ENCODE measurements at places on chromosomes 1 and 21.

- DNase-seq = no peak
These were observed 39.5 kb downstream of the PTPRC start for GRCh38 chr1:198678301-198678836.

DNA sequence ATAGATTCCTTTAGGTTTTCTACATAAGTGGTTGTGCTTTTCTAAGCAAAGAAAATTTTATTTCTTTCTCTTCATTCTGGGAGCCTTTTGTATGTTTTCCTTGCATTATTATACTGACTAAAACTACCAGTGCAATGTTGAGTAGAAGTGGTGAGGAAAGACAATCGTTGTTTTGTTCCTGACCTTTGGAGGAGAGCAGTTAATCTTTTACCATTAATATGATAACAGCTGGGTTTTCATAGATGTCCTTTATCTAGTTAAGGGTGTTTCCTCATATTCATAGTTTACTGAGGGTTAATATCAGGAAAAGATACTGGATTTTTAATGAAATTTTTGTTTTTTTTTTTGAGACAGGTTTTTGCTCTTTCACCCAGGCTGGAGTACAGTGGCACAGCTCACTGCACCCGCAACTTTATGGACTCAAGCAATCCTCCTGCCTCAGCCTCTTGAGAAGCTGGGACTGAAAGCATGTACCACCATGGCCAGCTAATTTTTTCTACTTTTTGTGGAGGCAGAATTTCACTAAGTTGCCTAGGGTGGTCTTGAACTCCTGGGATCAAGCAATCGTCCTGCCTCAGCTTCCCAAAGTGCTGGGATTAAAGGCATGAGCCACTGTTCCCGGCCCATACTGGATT is 9.0 kb upstream of the KCTD3 start:
- no peak for DNase-seq

DNA sequence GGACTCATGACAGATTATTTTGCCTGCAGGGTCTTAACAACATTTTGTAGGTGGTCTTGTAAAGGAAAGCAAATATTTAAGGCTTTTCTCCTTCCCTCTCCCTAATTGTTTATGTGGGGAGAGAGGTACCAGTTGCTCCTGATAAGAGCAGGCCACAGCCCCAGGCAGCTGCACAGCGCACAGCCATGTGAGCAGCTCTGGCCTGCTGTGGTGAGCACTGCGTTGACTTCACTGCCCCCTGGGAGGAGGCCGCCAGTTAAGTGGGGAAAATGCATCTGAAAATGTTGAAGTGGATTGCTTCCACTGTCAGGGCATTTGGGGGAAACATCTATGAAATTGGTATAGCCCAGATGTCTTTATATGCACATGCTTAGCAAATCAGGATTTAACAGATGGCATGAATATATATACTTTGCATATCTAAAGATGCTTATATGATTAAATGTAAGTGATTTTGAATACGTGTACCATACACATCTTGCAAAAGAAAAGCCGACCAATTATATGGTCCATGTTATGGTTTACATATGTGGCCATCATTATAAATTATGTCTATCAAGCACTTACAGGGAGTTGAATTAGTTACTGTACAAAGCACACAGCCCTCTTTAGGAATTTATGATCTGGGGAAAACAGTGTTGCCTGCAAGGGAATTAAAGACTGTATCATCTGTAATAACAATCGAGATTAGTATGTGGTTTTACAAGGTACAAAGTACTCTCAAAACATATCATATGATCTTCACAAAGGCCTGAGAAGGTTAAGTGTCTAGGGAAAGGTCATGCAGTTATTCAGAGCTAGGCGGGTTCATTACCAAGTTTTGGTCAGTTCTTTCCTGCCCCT is 132.1 kb downstream of the RHOU start:
- peak; percentile 62 for DNase-seq

DNA sequence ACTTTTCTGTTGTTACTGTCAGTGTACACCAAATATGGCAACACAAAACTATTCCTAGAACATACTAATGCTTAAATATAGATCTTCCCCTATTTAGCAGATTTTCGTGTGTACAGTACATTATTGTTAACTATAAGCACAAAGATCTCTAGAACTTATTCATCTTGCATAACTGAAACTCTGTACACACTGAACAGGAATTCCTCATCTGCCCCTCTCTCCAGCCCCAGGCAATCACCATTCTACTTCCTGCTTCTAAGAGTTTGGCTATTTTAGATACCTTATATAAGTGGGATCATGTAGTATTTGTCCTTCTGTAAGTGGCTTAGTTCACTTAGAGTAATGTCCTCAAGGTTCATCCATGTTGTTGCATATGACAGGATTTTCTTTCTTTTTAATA is 4.5 kb upstream of the RGL1 start:
- DNase-seq = no peak

DNA sequence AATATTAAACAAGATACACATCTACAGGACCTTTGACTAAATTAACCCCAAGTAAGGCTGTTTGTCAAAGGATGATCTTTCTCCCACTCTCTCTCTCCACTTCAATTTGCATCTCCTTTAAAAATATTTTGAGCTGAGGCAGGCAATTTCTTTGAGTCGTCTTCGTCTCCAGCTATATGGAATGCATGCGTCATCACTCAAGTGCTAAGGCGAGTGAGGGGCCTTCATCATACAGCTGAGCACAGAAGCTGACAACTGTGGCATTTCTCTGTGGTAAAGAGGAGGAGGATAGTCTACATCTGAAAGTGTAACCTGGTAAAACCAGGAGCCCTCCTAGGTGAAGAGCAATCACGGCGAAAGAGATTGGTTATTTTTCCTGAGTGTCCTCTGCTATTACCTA is 7.6 kb downstream of the EPHX4 start:
- no peak for DNase-seq

- DNase-seq = no peak
These were observed 177.5 kb downstream of the VPS13D start for GRCh38 chr1:12407050-12407961.

DNA sequence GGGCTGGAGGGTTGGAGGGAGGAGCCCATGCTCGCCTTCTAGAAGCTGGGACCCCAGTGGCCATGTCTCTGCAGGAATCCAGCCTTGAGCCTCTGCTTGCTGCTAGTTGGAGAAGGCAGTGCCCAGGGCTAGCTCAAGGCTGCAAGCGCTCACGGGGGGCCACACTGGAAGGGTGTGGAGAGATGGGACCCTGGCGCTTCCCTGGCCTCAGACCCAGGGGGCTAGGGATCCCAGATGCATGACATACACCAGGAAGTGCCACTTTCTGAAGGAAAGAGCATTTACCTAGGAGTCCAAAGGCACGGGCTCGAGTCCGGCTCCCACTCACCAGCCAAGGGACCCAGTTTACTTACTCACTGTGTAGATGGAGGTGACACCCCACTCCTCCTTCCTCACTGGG is 32.6 kb downstream of the NENF start:
- no peak for DNase-seq

GRCh38 chr21:46007492-46007868 is 25.9 kb downstream of the COL6A1 start:
- no peak for DNase-seq

- no peak for DNase-seq
These were observed 29.9 kb downstream of the EPHA8 start for GRCh38 chr1:22592919-22593790.

DNA sequence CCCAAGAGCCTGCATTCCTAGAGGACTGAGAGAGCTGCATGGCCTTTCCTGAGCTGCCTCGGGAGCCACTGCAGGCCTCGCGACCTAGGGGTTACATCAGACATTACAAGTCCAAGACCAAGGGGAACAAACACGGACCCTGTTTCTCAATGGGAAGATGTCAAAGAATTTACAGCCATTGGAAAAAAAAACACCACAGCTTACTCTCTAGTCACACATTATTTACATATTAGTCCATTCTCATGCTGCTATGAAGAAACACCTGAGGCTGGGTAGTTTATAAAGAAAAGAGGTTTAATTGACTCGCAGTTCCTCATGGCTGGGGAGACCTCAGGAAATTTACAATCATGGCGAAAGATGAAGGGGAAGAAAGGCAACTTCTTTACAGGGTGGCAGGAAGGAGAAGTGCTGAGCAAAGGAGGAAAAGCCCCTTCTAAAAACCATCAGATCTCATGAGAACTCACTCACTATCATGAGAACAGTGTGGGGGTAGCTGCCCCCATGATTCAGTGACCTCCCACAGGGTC is 8.4 kb upstream of the PRMT2 start:
- DNase-seq = no peak

DNA sequence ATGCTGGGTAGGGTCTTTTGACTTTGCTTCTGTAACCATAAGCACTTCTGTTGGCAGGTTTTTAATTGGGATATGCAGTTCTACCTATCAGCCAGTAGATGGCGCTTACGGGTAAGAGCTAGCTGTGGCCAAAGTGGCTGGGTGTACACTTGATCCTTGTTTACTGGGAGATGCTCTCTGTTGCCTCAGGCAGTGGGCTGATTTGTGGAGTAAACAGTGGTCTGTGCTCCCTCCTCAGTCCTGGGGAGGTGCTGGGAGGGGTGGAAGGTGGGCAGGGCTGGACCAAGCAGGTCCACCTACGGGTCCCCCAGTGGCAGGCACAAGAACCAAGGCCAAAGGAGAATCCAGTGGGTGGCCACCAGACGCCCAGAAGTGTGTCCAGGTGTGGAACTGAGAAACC is 43.4 kb downstream of the RALGPS2 start:
- no peak for DNase-seq

- DNase-seq = no peak
These were observed 105.9 kb downstream of the KCNK2 start for GRCh38 chr1:215188302-215188950.

- peak; percentile 77 for DNase-seq
These were observed 748 bp downstream of the PPP1R15B start for GRCh38 chr1:204410688-204411450.

GRCh38 chr1:44786138-44786840 is 1.7 kb downstream of the BEST4 start:
- peak; percentile 81 for DNase-seq

DNA sequence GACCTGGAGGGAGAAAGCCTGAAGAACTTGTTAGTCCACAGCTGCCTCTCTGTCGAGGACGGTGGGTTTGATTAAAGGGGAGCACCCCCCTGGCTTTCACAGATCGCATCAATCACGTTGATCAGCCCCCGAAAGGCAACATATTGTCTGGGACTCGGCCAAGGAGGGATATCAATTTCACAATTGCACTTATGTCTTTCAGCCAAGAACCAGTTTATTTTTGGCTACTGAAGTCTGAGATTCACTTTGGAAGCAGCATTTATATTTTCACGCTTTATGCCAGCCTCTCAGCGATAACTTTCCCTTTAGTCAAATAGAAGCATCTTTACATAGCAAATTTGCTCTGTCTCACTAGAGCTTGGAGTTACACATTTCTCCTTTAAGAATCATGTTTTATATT is 253.2 kb upstream of the RRP15 start:
- DNase-seq = no peak

DNA sequence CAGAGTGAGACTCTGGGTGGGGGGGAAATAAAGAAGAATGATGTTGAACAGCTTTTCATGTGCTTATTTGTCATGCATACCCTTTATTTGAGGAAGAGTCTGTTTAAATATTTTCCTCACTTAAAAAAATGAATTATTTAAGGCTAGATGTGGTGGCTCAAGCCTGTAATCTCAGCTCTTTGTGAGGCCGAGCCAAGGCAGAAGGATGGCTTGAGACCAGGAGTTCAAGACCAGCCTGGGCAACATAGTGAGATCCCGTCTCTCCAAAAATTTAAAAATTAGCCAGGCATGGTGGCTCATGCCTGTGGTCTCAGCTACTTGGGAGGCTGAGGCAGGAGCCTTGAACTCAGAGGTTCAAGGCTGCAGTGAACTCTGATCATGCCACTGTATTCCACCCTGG is 25.4 kb downstream of the SLC30A1 start:
- DNase-seq = no peak

DNA sequence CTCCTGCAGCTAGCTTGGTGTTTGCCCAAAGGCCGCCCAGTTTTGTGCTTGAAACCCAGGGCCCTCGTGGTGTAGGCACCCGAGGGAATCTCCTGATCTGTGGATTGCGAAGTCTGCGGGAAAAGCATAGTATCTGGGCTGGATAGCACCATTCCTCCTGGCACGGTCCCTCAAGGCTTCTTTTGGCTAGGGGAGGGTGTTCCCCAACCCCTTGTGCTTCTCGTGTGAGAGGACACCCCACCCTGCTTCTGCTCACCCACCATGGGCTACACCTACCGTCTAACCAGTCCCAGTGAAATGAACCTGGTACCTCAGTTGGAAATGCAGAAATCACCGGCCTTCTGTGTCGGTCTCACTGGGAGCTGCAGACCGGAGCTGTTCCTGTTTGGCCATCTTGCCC is 403.5 kb downstream of the USP25 start:
- no peak for DNase-seq

DNA sequence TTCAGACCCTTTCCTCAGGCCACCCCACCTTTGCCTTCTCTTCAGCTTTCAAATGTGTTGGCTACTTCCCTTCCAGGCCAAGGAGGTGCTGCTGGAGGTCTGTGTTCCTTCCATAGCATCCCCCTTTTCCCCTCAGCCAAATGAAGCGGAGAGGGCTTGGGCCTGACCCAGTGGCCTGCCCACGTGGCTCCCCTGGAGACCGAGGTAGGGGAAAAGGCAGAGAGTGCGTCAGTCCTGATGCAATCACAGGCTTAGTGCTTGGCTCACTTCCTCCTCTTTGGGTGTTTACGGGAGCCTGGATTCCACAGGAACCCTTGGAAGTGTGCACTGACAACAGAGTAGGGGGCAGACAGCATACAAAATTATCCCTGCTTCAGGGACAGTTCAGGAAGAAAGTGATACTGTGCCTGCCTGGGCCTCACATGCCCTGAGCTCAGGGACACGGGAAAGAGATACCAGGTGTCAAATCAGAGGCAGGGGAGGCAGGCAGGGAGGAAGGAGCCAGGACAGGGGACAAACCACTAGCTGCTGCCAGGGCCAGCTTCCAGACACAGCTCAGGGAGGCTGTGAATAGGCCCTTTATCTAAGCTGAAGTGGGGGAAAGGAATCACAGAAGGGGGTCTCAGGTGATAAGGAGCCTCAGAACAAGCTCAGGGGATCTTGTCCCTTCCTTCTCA is 16.6 kb upstream of the PTP4A2 start:
- DNase-seq = peak; percentile 89

DNA sequence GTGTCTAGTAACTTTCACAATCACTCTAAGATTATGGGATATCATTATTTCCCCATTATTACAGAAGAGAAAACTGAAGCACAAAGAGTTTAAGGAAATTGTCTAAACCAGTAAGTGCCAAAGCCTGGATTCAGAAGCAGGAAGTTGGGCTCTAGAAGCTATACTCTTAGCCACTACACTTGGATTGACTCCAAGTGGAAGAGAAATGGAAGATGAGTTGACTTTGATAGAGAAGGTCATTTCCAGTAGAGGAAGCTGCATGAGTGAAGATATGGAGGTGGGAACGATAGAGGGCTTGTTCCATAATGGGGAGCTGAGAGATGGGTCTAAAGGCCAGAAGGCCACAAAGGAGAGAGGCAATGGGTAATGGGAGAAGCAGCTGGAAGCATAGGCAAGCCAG is 11.7 kb upstream of the TDRD10 start:
- DNase-seq = no peak

DNA sequence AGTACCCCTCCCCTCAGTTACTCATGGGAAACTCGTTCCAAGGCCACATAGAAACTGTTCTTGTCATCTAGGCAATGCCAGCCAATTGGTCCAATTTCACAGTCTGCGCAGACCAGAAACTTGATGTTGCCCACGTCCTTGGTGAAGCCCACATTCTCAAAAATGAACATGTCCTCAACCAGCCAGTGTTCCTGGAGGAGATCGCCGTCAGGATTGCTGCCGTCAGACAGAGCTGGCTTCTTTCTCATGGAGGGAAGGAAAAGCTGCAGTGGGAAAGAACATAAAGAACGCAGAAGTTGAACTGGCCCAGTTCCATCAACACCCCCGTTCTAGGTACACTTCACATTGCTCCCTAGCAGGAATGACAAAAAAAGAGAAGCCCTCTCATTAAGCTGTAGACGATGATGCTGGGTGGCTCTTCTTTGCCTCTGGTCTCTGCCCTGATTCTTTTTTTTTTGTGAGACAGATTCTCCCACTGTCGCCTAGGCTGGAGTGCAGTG is 7.9 kb downstream of the RABIF start:
- DNase-seq = no peak
